Activated T-cell treated with anti-CD3 and anti-CD28 coated beads for 4 hours (primary cell): ENCODE measurements at places on chromosomes 11 and 22.

- no peak for DNase-seq
Observed at GRCh38 chr11:112665291-112665690, 295.9 kb upstream of the NCAM1 start.

GRCh38 chr11:119091966-119092879 lies 7.5 kb downstream of the HMBS start:
- no peak for DNase-seq

GRCh38 chr11:495537-495931 lies 11.5 kb downstream of the RNH1 start:
- no peak for DNase-seq

GRCh38 chr11:92979176-92979575 lies 9.7 kb downstream of the MTNR1B start:
- DNase-seq: no peak

GRCh38 chr11:86176165-86176884 lies 68.2 kb upstream of the EED start:
- no peak for DNase-seq

DNA sequence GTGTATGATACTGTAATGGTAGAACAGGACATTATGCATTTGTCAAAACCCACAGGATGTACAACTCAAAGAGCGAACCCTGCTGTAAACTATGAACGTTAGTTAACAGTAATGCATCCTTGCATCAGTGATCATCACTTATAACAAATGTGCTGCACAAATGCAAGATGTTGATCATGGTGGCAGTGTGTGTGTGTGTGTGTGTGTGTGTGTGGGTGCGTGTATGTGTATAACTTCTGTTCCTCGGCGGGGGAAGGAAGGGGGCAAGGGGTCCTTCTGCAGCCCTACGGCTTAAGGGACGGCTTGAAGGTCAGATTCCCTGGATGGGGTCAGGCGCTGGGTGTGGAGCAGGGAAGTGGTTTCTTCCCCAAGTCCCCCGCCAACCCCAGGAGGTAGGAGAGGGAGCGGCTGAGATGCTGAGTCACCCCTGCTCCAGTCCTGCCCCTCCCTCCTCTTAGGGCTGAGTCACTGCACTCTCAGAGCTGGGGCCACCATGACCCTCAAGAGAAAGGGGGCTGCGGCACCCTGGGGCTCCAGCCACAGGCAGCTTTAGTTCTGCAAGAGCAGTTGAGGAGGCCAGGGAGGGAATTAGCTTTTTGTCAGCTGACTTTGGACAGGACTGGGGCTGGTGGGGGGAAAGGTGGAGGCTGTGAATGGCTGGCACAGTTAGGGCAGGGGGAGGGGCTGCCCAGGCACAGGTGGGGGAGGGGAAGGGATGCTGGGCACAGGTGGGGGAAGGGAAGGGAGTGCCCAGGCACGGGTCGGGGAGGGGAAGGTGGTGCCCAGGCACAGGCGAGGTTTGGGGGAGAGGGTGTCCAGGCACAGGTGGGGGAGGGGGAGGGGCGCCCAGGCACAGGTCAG lies 8.8 kb upstream of the CTSD start:
- DNase-seq: peak; percentile 44

GRCh38 chr22:28907311-28908008 lies 24.1 kb downstream of the ZNRF3 start:
- DNase-seq: no peak
